ENCODE measurements at places on chromosomes 1 and 21. TPM values are rescaled to one million over a fixed set of nuclear protein-coding genes. Genes with fewer than 3 reads are reported as not detected.
A peak's percentile ranks its signal among the peaks of the same experiment; 100 is the strongest.

DNA sequence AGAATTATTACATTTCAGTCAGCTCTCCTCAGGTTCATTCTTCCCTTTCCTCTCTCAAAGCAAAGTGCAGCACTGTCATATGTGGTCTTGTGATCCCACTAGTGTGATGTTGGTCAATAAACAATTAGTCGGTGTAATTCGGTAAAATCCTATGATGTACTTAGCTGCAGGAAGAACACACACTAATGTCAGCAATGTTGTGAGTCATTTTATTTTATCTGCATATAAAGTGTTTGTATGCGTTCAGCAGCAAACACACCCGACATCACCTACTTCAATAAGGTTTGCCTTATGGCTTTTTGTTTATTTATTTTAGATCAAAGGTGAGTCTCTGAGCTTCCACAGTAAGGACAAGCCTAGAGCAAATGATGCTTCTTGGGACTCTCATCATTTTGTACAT, 47.8 kb downstream of the PTPN14 start:
- H3K27ac ChIP-seq, result no peak overlapping the region
- no peak overlapping the region for H3K4me3 ChIP-seq
- DNase-seq, result no peak
- H3K4me1 ChIP-seq, result peaks cover 8% of the 10 kb centered on the region
- peaks cover 3% of the 10 kb centered on the region for H3K27me3 ChIP-seq
- H3K36me3 ChIP-seq, result no peaks in the 10 kb centered on the region

Gene KRTAP6-3
- not detected for total RNA-seq

Gene ALPL
- total RNA-seq, result not detected

GRCh38 chr1:1841575-1841995, 49.3 kb downstream of the GNB1 start:
- no peaks in the 10 kb centered on the region for H3K27me3 ChIP-seq
- H3K4me1 ChIP-seq, result peaks cover 49% of the 10 kb centered on the region
- peaks cover 7% of the 10 kb centered on the region for H3K36me3 ChIP-seq
- DNase-seq, result no peak

Gene SPATA45
- not detected for total RNA-seq

- peak overlapping the region; percentile 61 for H3K4me3 ChIP-seq
- H3K4me1 ChIP-seq, result peaks cover 48% of the 10 kb centered on the region
- peaks cover 5% of the 10 kb centered on the region for H3K27me3 ChIP-seq
- H3K36me3 ChIP-seq, result peaks cover 1% of the 10 kb centered on the region
- H3K27ac ChIP-seq, result no peak overlapping the region
Measured at GRCh38 chr21:45640888-45641479, 2.5 kb upstream of the PCBP3 start.

Gene DMRTA2
- total RNA-seq, result not detected

DNA sequence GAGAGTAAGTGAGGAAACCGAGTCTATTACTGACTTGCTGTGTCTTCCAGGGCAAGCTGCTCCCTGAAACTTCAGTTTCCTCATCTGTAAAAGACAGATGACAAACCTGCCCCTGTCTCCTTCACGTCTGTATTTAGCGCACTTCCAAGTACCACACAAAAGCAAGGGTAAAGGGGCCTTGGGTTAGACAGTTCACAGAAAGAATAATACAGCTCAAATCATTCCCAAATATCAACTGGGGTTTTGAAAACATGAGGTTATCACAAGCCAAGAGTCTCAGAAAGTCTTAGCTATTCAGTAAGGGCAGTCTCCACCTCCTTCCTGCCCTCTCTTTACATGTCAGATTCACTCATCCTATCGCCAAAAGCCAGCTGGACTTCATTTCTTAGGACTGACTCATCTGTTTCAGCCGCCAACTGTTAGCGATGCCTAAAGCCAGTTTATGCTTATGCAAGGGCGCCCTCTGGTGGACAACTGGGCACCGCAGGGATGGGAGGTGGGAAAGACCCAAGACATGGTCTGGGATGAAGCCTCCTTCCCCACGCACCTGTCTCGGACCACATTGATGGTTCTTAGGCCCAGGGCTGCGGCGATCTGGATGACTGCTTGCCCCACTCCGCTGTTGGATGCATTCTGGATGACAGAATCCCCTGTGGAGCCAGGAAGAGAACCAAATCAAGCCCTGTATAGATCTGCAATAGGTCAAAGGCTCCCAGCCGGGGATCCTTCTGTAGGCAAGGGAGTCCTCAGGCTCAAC, 21.1 kb upstream of the SRSF4 start:
- peak; percentile 97 for DNase-seq
- no peak overlapping the region for H3K4me3 ChIP-seq
- H3K4me1 ChIP-seq, result peaks cover 6% of the 10 kb centered on the region
- H3K27me3 ChIP-seq, result no peaks in the 10 kb centered on the region

DNA sequence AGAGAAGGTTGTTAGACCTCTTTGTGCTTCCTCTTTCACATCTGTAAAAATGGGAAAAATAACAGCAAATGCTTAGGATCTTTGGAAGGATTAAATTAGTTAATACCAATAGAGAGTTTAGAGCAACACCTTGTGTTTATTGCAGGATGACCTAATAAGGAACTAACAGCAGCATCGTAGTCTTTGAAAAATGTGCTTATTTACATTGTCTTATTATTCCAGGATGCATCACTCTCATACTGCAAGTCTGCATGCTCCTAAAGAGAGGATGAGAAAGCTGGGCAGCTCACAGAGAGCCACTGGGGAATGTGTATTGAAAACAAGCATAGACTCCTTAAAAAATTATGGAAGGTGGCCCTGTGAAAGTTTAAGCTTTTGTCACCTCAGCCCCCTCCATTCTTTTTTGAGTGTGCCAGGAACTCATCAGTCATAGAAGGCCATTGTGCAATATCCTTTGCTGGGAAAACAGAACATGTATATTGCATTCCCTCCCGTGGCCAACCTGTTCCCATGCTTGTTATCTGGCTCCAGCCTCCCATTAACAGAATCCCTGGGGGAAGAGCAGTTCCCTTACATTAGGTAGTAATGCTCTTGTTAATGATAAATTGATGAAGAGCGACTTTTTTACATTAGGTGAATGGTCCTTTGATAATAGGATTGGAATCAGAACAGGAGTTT, 180.7 kb downstream of the ZNF326 start:
- no peak for DNase-seq
- no peaks in the 10 kb centered on the region for H3K4me1 ChIP-seq
- no peaks in the 10 kb centered on the region for H3K36me3 ChIP-seq
- no peak overlapping the region for H3K4me3 ChIP-seq
- no peak overlapping the region for H3K27ac ChIP-seq

- DNase-seq, result no peak
- no peak overlapping the region for H3K4me3 ChIP-seq
- peaks cover 7% of the 10 kb centered on the region for H3K27me3 ChIP-seq
- no peaks in the 10 kb centered on the region for H3K4me1 ChIP-seq
- H3K27ac ChIP-seq, result no peak overlapping the region
Measured at GRCh38 chr1:47771751-47772150, 225.4 kb downstream of the TRABD2B start.

Data from activated naive CD4-positive, alpha-beta T cell treated with anti-CD3 and anti-CD28 coated beads for 36 hours (primary cell).